ENCODE measurements at places on chromosomes 6 and 20.

- DNase-seq = no peak
These were observed 8.4 kb upstream of the CST9 start for GRCh38 chr20:23614163-23614562.

DNA sequence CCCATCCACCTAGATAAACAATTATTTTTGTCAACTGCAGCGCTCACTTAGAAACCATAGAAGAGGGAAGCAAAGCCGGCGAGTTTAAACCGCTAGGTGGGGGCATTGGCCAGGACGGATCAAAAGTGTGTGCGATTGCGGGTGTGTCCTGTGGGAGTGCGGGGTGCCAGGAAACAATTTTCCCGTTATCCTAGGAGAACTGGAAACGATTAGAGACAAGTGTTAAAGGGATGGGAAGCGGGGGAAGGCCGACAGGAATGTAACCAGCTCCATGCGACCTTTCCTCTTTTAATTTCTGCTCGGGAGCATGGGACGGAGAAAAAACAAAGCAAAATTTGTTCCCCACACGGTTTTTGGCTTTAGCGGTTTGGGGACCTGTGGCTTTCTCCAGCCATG is 2.8 kb upstream of the HTR1B start:
- no peak for DNase-seq

GRCh38 chr6:14134211-14134910 is 16.8 kb downstream of the CD83 start:
- no peak for DNase-seq

- DNase-seq = no peak
These were observed 64.0 kb downstream of the JAG1 start for GRCh38 chr20:10609770-10610169.

- DNase-seq = no peak
These were observed 7.7 kb downstream of the CCN6 start for GRCh38 chr6:112061605-112062004.

DNA sequence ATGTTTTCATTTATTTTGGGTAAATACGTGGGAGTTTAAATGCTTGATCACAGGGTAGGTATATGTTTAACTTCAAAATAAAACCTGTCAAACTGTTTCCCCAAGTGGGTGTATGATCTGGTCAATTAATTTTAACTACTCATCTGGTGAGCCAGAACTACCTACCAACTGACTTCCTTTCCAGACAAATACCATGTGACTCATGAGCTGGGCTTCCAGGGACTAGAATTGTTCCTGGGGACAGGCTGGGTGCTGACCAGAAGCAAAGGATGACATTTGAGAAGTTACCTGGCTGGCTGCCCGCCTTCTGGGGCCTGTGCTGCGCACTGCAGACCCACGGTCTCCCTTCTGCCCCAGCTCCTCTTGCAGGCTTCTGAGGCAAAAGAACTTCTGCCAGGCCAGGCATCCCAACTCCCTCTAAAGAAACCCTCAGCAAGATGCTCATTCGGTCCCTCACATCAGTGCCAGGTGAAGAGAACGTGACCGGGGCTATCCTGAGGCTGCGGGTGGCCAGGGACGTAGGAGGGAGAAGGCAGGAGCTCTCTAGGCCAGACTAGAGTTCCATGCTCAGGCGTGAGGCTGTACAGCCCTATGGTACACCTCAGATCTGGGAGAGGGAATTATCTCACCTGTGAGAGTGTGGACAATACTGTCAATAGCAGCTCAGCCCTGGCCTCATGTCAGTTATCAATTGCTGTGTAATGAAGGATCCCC is 103.6 kb downstream of the JPH2 start:
- DNase-seq = no peak

GRCh38 chr6:90111387-90111786 is 185.3 kb downstream of the BACH2 start:
- DNase-seq = no peak

DNA sequence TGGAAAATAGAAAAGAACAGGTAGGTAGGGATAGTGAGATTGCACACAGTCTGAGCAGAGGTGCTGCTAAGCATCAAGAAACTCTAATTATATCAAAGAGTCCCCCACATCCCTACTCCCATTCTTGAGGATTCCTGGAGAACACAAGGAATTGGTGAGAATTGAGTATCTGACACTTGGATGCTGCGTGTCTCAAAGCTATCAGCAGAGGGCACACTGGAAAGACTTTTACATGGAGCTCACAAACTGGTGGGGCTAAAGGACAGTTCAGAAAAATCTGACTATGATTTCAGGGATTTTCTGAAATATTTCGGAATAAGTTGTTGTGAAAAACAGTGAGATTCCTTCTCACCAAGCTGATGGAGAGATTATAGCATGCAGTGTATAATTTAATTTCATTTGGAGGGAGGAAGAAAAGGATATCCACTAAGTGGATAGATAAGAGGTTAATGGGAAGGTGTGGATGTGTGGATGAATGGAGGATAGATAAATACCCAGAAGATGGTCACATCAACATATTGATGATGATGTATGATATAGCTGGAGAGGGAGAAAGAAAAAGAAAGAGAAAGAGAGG is 215.4 kb upstream of the DEFB112 start:
- DNase-seq = no peak

DNA sequence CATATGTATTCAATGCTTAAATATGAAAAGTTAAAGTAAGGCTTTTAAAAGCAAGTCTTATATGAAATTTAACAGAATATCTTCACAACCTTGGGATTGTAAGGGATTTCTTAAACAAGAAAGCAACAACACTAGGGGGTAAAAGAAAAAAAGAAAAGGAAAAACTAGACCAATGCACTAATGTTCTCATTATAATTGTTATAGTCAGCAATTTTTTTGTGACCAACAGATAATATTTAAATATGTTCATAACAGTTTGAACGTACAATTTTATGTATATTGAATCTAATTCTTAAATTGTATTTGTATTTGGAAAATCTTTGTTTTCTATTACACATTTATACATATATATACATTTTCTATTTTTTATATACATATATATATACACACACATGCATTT is 1397.8 kb upstream of the ADGRB3 start:
- DNase-seq = no peak

DNA sequence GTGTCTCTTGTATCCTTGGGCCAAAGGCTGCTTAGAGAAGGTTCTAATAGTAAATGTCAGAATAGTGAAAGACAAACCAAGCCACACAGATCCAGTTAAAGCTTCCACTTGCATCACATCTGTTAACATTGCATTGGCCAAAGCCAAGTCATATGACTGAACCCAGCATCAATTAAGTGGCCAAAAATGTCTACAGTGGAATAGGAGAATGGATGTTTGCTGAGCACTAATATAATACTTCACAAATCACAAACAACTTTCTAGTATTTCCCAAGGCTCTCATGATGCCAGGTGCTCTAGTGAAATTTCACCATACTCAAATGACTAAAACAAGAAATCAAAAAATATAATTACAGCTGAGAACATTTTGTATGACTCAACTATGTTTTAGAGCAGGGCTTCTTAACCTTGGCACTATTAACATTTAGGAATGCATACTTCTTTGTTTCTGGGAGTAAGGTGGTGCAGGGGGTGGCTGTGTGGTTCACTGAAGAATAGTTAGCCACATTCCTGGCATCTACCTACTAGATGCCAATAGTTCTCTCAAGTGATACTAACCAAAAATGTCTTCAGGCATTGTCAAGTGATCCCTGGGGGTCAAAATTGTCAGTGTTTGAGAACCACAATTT is 148.0 kb upstream of the SPTLC3 start:
- DNase-seq = no peak

DNA sequence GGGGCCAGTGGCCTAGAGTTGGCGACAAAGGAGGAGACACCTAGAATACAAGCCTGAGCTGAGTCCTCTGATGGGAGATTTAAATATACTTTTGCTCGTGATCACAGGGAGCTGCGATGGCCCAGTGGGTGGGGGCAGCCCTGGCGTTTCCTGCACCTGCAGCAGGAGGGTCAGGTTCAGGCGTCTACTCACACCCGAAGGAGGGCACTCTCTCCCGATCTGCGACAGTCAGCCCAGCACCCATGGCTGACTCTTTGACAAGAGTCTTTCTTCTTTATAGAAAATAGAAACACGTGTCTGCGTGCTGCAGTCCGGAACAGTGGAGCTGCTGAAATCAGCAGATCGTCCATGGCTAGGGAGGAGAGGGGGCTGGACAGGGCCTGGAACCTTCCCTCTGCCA is 338.2 kb downstream of the CDH4 start:
- no peak for DNase-seq

DNA sequence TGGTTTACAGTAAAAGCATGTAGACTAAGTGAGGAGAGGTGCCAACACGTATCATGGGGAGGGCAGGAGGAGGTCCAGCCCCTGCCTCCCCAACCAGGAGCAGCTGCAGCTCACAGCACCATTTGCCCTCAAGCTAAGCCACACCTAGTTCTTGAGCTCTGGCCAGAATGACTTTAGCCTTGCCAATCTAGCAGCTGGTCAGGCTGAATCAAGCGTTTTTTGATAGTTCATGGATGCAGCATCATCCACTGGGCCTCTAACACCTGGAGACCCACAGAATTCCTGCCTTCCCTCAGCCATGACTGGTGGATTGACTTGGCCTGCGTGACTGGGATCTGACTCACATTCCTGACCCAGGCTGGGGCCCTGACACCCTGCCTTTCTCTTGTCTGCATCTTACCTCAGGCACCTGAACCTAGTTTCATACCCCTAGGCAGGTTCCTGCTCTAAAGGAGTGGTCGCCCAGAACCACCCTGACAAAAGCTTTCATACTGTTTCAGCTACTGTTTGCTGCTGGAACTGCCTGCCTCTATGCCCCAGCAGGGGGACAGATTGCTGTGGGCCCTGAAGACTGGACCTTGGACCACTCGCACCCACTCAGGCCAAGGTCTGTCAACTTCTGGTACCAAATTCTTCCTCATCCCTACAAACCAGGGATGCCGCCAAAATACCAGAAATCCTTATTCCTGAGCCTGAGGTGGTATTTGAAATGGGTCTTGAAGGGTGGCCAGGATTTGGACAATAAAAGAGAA is 122.3 kb downstream of the QRSL1 start:
- DNase-seq = no peak

DNA sequence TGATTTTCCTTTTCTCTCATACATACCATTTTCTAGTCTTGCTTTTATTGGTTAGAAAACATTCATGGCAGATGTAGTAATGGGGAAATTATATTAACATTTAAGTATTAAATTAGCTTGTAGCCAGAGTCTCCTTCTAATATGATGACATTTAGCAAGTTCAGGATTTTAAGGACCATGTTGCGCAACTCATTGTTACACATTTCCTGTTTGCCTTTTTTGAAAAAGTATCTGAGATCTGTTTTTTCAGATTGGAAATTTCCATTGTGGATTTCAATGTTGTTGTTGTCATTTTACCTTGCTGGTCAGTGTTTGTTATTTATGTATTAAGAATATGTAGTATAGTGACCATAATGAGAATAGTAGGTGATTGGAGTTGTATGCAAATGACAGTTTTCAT is 38.7 kb downstream of the CDKAL1 start:
- no peak for DNase-seq

- no peak for DNase-seq
These were observed 262.8 kb upstream of the MAN1A1 start for GRCh38 chr6:119612176-119612891.

DNA sequence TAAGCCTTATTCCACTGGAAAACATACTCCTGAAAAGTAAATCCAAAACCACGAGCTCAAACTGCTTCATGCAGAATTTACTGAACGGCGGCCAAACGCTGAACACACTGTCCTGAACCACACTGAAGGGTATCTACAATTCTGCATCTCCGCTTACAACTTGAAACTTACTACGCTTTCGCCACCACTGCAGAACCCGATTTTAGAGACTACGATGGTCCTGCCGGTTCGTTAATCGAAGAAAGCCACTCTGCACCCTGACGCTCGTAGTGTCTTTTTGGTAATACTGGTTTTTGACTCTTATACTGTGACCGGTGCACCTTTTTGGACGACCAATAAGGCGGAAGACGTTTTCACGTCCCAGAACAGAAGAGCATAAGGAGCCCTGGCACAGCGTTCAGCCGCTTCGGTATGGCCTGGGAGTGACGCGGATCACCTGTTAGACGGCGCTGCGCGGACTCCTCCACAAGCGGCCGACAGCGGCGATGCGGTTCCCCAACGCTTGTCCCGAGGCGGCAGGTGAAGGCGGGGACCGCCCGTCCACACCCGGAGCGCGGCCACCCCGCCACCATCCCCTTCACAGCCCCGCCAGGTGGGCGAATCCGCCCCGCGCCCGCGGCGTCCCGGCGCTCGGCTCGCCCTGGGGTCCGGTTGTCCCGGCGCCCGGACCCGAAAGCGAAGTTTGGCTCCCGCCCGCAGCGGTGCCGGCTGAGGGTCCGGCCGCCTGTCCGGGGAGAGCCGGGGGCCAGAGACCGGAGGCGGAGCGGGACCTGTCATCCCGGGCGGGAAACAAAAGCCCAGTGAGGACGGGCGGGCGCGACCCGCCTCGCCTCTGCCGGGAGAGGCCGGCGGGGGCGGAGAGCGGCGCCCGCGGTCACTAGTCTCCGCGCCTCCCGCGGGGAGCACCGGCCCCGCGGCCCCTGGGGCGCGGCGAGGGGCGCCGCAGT is 784 bp downstream of the FKBP5 start:
- peak; percentile 45 for DNase-seq

DNA sequence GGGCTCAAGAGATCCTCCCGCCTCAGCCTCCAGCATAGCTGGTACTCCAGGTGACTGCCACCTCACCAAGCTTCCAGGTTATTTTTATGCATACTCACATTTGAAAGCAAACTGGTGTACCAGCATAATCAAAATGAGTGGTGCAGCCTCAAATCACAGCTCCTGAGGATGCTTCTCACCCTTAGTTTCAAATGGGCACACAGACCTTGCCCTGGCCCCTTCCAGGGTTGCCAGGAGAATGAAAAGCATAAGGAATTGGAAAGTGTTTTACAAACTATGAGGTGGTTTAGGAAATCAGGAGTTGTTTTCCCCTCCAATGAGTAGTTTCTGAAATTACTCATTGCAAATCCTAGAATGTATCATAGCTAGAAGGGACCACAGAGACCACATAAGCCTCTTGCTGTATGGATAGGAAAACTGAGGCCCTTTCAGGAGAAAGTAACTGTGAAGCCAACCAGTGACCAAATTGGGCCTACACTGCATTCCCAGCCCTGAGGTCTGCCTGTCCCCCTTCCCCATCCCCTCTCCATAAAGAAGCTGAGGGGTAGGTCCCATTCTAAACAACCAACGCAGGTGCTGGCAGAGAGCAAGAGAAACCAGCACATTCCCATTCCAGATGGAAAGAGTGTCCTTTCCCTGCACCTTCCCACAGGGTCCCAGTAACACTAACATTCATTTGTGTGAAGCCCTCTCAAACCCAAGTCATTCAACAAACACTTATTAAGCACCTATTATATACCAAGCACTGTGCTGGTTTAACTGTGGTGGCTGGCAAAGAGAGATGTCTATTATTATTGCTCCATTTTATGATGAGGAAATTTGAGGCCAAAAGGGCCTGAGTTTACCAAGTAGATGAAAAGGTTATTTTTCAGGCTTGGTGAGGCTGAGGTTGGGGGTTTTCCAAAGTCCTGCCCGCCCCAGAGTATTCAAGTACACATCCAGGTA is 2.1 kb upstream of the E2F1 start:
- no peak for DNase-seq

- DNase-seq = no peak
These were observed 106.6 kb downstream of the NOL4L start for GRCh38 chr20:32478576-32478975.

GRCh38 chr6:17167327-17167979 is 65.6 kb downstream of the STMND1 start:
- no peak for DNase-seq

GRCh38 chr20:50866036-50866685 is 65.1 kb downstream of the ADNP start:
- DNase-seq = no peak
